Mucosa of gallbladder (tissue), 1 donor: ENCODE measurements at places on chromosomes 2 and 18.

DNA sequence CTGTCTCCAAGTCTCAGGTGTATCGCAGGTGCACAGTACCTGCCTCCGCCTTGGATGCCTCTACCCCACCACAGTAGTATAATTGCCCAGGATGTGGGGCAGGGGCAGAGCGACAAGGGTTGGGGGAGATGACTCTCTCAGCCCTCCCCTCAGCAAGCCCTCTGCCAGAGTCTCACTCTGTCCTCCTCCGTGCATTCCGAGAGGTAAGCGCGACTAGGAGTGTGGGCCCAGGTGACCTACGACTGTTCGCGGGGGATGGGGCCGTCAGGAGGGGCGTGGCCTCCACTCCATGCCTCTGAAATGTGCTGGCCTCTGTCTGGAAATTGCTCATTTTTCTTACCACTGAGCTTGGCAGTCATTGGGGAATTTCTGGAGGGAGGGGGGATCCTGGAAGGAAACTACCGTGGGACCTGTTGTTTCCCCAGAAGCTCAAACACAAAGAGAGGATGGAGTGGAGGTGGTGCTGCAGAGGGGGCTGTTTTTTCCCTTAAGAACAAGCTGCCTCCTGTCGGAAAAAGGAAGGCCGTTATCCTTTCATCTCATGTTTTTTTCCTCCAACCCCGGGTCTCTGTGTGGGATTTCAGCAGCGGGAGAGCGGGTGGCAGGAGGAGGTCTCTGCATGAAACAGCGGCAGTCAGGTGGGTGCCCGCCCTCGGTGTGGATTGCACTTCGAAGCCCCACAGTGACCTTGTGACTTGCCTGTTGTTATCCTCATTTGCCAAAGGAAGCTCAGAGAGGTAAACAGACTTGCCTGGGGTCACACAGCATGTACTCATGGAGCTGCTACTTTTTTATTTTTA, 13.0 kb upstream of the RALB start:
- DNase-seq: no peak

- DNase-seq: no peak
Observed at GRCh38 chr2:241848761-241849615, 9.7 kb downstream of the PDCD1 start.

GRCh38 chr2:208549546-208550158, 143.1 kb downstream of the PTH2R start:
- no peak for DNase-seq

- DNase-seq: no peak
Observed at GRCh38 chr2:46003903-46004473, 293.2 kb upstream of the EPAS1 start.

DNA sequence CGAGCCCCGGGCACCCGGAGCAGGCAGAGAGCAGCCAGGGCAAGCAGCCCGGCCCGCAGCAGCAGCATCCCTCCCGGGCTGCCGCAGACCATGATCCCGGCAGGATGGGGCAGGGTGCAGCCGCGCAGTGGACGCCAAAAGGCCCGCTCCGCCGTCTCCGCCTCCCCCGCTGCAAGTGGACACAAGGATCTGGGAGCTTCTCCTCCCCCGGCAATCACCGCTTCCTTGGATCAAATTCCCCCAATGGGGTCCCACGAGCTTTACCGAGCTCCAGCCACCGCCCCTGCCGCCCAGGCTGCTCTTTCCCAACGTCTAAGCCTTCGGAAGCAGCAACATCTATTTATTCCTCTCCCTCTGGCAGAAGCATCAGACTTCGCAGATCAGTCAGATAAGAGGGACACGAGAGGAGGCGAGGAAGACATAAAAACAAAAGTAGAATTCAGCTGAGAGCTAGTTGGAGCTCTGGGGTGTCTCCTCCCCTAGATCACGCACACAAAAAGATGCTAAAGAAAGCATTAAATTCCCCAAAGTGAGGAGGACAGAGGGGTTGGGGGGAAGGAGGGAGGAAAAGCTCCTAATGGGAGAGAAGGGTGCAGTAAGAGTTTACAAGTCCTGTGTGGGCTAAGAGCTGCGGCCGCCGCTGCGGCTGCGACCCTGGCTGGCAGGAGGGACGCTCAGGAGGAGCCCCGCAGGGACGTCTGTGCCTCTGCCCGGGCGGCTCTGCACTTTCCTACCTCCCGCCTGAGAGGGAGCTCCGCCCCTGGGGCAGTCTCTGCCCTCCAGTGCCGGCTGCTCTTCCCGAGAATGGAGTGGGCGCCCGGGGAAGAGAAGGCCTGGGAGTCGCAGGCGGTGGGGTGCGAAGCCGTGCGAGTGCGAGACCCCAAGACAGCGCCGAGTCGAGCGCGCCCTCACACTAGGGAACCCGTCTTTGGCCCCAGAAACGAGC, at the start of gene FRZB:
FRZB (minus strand) TSS at position 177 of the 946 bp plus-strand sequence; CDS start at position 92, 85 bp downstream.
- DNase-seq: peak; percentile 44

GRCh38 chr2:222750533-222750932, 79.1 kb downstream of the MOGAT1 start:
- no peak for DNase-seq

GRCh38 chr2:126674075-126674744, 18.3 kb downstream of the GYPC start:
- no peak for DNase-seq

DNA sequence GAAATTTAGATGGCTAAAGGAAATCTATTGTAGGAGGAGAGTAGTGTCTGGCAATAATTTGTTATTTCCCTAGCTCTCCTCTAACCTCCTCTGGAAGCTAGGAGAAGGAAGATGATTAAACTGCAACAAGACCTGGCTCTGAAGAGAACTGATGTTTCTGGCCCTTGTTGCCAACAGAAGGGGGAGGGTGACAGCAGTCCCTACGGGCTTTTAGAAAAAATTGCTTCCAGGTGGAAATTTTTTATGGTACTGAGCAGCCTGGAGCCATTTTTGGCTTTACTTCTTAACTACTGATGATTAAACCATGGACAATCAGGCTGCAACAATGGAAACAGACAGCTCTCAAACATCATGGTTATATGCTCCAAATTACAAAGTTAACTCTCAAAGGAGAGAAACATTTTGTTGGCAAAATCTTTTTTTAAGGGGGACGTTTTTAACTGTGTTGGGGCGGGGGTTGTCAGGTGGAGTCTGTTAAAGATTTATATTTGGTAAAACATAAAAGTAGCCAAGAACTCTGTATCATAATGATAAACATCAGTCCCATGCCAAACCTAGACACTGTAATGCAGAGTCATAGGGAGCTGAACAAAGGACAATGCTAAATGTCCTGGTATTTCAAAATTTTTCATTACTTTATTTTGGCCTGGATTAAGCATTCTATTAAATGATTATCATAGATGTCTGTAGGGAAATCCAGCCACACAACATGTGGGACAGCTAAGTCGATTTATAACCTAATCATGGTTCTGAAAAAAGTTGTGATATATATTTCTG, 70.0 kb downstream of the EXOC6B start:
- no peak for DNase-seq

DNA sequence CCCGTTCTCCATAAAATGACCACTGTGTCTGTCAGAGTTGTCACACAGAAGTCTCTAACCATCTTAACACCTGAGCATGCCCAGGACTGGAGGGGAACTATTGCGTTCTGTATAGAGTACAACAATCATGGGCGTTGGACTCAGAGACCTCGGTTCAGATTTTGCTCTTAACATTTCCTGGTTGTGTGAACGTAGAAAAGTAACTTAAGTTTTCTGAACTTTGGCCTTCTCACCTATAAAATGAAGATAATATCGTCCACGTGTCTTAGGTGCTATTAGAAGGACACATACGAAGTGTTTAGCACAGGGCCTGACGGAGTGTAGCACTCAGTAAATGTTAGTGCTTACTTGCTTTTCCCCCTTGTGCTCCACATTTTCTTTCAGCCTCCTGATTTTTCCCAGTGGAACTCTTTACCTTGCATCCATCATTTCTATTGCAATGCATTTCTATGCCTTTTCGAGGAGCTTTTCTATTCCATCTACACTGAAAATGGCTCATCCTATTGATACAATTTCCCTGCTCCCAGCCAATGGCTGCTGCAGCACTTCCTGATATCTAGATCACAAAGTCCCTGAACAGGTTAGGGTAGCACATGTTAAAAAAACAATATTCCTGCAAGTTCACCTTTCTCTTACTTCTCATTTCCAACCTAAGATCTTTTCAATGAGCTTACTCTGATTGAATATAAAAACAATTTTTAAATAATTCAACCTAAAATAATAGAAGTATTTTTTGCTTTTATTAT, 22.7 kb downstream of the DPP10 start:
- no peak for DNase-seq

DNA sequence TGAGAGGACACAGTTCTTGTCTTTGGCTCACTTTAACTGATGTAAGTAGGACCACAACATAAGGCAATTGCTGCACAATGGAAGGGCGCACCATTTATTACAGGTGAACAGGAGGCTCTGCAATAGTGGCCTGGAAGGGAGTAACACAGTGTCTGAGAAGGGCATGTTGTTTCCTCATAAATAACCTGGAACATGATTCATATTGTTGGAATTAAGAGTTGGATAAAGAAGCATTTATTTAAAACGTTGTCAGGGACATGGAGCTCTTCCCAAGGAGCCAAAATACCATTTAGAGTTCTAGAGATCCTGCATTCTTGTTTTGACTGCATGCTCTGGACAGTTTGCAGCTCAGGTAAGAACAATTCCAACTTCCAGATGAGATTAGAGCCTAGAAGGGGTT, 110.4 kb downstream of the PLCL1 start:
- no peak for DNase-seq

DNA sequence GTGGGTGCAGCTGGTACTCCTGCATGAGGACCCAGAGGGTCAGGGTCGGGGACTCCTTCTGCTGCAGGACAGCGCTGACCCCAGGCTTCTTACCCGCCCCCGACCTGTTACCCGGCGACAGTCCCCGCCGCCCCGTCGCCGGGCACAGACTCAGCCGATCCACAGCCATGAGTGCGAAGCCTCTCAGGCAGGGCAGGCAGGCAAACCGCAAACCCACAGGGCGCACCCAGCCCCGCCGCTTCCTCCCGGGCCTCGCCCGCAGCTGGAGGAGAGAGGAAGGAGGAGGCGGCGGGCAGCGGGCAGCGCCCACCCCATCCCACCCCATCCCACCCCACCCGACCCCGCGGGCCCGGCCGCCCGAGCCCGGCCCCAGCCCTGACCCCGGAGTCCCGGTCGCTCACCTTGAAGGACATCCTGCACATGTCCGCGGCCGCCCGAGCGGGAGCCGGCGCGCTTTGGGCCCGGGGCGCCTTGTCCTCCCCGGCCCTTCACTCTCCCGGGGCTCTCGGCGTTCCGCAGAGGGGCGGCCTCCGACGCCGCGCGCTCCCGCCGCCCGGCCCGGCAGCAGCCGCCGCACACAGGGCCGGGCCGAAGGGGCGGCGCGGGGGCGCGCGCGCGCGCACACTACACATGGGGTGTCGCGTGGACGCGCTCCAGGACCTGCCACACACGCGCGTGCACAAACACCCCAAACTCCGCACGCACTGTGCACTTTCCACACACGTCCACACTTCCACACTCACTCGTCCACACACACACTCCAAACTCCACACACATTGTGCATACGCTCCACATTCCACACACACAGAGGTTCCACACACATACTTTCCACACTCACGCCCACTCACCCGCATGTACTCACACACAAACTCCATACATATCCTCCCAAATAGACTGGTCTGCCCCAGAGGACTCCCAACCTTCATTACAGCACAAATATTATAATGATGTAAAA, at the start of gene ANKRD29:
ANKRD29 (minus strand) TSS at position 603 of the 955 bp plus-strand sequence; CDS start at position 422, 181 bp downstream.
- no peak for DNase-seq

DNA sequence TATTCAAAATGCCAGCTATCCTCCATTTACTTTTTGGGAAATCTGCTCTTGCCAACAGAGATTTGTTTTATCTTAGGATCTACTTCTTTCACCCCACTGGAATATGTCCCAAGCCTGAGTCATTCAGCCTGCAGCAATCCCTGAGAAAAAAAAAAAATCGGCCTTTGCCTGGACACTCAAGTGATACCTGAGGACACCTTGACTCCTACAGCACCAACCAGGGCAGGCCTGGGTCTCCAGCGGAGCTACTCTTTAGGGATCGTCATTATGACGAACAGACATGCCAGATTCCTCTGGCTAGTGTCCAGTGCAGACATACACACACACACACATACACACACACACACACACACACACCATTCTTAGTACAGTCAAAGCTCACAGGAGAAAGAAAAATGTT, 2.2 kb upstream of the UGT1A6 start:
- peak; percentile 45 for DNase-seq

GRCh38 chr2:98823196-98824170, 92.6 kb upstream of the MGAT4A start:
- no peak for DNase-seq

DNA sequence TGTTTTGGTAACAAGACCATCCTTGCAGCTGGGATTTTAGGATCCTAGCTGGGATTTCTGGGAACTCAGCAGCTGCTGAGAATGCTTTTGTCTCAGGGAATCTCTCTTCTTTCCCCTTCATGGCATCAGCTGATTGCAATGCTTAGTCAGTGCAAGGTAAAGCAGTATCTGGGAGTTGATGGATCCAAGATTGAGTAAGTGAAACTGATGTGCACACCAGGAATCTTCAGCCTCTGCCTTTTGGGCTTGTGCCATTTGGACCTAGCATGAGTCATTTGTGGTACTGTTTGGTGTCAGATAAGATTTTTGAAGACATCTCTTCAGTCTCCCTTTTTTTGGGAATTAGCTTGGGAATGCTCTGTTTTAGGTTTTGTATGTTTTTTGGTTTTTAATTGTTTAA, 363.3 kb upstream of the TFPI start:
- DNase-seq: no peak

GRCh38 chr2:200171731-200172482, 134.6 kb upstream of the SPATS2L start:
- DNase-seq: no peak

- no peak for DNase-seq
Observed at GRCh38 chr2:226467633-226468032, 332.0 kb downstream of the IRS1 start.

DNA sequence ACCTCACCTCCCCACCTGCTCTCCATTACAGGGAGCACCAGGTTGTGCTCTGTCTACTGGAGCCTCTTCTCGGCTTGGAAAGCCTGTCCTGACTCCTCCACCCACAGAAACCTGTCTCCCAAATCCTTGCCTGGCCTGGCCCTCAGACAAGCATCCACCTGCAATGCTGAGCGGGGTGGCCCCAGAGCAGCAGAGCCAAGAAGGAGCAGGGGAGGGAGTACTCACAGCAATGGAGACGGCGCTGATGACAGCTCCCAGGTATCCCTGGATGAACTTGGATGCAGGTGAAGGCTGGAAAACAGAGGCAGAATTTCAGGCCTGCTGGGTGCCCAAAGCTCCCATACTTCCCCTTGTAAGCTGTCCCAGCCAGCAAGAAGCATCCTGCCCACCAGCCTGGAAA, 72.8 kb downstream of the SFXN5 start:
- DNase-seq: no peak

GRCh38 chr2:189702071-189702470, 27.6 kb downstream of the ANKAR start:
- DNase-seq: no peak

GRCh38 chr2:181780657-181781056, 100.3 kb upstream of the NEUROD1 start:
- no peak for DNase-seq

DNA sequence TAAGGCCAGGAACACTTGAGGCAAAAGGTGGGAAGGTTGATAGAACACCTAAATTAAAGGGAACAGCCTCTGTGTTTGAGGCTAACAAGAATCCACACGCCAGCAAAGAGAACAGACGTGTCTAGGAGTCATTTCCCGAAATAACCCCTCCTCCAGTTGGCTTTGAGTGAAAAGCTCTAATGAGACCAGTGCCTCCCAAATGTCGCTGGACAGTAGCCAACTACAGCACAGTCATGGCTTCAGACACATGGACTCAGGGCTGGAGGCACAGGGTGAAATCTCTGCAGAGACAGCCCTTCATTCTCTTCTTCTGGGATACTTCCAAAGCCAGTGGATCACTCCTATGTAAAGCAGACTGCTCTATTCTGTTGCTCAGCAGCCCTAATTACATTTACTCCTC, 49.6 kb downstream of the SOWAHC start:
- no peak for DNase-seq
